Hematopoietic multipotent progenitor cell (in vitro differentiated cells): ENCODE measurements at places on chromosomes 7 and 10. TPM values are rescaled to one million over a fixed set of nuclear protein-coding genes. Genes with fewer than 3 reads are reported as not detected.

Gene SLC13A1
- total RNA-seq, result not detected

Gene TFPI2
- total RNA-seq, result 0.81 TPM

GRCh38 chr7:135971366-135971725 is 5.8 kb downstream of the MTPN start:
- no peak for DNase-seq

DNA sequence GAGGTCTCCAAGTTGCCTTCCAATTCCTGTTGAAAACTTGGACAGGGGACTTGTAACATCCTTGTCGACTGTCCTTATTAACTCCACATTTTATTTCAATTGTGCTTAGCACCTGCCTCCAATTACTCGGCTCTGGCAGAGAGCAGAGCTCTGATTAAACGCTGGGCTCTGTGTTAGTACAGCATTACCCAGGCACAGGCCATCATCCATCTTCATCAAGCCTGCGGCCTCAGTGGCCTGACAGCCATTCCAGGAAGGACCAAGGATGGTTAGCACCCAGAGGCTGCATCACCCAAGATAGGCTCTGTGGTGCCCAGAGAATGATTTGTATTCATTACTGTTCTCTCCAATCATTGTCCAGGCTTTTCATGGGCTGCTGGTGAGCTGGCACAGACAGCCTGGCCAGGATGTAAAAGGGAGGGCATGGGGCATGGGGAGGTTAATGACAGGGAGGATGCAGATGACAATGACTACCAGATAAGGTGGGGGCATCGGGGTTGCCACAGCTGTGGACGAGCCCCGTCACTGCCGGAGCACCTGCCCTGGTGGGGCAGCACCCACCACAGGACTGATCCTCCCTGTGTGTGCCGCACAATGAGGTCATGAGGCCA is 123.3 kb downstream of the PTPN20 start:
- no peak for DNase-seq

- no peak for DNase-seq
Observed at GRCh38 chr10:69366738-69367137, 50.0 kb downstream of the TACR2 start.

DNA sequence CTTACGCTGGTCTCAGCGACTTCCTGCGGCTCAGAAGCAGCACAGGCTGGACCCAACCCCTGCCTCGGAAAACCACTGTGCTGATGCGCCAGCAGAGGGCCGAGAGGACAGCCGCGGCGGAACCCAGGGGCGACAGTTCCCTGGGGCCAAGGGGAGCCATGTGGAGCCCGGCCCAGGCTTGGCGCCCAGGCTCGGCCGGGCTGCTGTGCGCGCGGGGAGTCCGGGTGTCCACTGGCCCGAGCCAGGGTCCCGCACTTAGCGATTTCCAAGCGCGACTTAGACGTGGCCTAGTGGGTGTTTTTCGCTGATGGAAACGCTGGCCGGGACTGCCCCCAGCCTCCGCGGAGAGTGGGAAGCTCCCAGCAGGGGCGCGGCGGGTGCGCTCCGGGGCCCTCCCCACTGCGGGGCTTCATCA is 18.6 kb upstream of the ZNF32 start:
- DNase-seq, result no peak

DNA sequence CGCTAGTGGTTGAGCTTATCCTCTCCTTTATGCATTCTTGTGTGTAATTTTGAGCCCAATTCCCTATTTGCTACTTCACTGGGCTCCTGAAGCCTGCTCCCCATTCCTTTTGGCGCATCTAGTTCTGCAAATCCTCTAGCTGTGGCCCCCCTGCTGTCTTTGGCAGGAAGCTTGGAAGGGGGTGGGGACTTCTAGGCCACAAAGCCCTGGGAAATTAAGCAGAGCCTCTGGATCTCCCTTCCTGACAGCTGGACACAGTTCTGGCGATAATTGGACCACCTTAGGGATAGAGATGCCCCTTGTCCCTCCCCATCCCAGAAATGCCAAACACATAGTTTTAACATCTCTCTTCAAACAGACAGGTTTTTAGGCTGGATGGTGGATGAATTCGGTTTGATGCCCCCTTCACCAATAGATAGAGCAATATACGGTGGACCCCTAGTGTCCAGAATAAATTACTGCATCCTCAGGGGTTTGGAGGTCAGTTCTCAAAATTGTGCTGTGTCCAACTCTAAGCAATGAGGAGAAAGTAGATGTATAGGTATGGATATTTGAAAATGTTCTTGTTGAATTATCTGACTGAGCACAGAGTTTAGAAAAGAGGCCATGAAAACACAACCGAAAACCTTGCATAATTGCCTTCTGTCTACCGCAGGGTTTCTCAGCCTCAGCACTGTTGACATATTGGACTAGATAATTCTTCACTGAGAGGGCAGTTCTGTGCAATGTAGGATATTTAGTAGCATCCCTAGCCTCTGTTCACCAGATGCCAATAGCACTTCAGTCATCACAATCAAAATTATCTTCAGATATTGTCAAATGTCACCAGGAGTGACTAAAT is 75.5 kb downstream of the PAPSS2 start:
- no peak for DNase-seq

DNA sequence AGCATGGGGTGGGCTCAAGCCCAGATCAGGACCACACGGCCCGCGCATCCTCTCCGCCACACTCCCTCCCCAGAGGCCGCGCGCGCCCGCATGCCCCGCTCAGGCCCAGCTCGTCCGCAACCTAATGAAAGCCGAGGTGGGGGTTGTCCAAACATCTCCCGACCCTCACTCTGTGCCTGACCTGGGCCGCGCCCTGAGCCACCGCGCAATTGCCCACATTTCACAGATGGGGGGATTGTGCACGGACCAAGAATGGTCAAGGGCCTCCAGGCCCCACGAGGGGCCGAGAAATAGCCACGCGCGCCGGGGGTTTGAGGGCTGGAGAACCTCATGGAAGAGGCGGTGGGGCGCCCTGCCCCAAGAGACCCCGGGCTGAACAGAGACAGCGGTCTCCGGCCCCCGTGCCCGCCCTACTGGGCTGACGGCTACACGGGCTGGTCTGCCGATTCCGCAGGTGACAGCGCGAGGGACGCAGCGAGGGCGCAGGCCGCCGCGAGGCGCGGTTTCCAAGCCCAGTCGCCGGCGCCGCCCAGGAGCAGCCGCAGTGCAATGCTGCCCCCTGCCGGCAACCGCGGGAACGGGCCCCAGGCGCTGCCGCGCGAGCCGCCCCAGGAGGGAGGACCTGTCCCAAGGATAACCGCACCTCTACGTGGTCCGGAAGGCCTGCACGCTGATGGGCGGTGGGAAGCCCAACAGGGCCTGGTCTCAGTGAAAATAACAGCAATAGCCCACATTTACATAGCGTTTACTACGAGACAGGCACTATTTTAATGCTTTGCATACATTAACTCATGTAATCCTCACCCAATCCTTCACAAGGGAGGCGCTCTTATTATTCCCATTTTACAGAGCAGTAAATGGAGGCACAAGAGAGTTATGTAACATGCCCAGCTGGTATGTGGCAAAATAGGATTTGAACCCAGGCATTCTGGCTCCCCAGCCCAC is 10.5 kb upstream of the GRID1 start:
- peak; percentile 67 for DNase-seq

DNA sequence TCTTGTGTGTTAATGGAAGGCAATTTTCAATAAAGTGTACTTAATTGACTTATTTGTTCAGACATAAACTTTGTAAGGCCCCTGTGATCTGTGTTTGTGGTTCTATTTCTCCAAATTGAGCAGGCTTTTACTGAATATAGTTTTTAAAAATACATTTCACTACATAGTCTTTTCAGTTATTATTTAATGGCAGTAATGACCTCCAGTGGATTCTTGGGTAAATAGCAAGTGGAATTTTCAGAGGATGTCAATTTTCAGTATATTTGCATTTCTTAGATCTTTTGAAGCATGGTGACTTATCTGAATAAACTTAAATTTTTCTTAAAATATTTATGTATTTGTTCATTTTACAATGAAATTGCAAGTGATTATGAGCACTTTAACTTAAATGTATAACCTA is 203.1 kb upstream of the PCLO start:
- DNase-seq, result no peak

Gene TMED4
- 133 TPM for total RNA-seq

DNA sequence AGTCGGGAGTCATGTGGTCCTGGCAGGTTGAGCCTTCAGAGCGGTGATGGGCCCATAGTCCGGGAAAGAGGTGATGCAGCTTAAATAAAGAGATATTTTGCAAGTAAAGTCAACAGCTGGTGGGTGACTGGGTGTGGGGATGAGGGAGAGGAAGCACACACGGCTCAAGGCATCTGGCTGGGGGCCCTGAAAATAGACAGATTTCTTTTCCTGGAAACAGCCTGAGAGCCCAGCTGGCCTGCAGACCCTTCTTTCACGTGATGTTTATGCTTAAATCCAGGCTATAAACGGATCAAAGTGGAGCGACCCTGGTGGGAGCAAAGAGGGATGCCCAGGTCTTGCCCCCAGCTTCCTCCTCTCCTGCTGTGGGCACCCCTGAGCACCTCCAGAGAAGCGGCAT is 149.1 kb downstream of the TEX36 start:
- no peak for DNase-seq

Gene GPC2
- 6.2 TPM for total RNA-seq

Gene ZNF789
- total RNA-seq, result 10.0 TPM

GRCh38 chr10:113520690-113521474 is 32.0 kb upstream of the HABP2 start:
- no peak for DNase-seq

DNA sequence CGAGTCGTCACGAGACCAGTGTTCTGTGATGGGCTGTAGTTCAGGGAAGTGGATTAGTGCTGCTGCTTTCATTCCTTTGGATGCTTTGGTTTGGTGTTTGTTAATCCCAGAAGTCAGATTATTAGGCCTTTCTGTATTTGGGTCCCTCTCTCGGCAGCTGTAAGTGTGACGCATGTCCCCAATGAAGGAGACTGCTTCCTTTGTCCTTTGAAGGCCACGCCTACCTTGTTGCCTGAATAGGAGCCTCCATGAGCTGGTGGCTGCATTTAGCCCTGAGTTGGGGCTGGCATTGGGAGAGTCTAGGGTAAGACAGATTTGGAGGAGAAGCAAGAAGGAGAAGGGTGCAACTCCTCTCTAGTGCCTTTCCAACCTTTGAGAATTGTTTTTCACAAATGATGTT is 34.5 kb downstream of the DOCK1 start:
- DNase-seq, result no peak

Gene AGAP9
- total RNA-seq, result 9.2 TPM

GRCh38 chr10:80410122-80410521 is 1.8 kb downstream of the PRXL2A start:
- DNase-seq, result no peak

Gene CRHR2
- total RNA-seq, result not detected

DNA sequence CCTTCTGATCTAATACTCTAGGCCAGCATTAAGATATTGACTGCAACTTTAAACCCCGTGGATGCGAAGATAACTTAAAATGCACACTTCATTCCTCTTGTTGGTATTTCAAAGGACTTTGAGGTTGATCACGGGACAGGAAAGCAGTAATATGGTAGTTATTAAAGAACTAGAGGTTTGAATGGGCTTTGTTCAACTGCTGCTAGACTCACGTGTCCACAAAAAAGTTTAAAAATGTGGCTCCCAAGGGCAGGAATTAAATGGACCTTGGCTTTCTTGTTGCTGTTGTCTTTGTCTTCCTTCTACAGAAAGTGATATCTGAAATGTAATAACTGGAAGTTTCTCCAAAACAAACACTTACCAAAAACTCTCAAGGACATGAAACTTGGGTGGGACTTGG is 186.3 kb downstream of the XPNPEP1 start:
- DNase-seq, result no peak

Gene SORBS1
- total RNA-seq, result 3.5 TPM

Gene MRPL32
- 15.6 TPM for total RNA-seq

DNA sequence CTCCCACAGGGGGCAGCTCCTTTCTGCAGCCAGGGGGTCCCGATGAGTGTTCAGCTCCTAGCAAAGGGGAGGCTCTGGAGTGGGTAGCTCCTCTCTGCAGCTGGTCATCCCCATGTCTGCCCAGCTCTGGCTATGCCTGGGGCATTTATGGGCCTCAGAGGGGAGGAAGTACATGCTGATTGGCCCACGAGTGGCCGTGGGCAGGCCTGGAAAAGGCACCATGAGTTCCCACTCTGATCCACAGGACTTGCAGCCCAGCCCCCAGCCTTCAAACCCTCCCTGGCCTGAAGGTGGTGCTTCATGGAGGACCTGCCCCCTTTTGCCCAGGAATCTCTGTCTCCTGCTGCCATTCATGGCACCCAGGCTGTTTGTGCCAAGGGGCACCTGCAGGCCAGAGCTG is 268.8 kb downstream of the DNAJB6 start:
- DNase-seq, result no peak

Gene ZNF273
- 6.2 TPM for total RNA-seq

- DNase-seq, result no peak
Observed at GRCh38 chr10:113108194-113108835, 158.3 kb downstream of the TCF7L2 start.

DNA sequence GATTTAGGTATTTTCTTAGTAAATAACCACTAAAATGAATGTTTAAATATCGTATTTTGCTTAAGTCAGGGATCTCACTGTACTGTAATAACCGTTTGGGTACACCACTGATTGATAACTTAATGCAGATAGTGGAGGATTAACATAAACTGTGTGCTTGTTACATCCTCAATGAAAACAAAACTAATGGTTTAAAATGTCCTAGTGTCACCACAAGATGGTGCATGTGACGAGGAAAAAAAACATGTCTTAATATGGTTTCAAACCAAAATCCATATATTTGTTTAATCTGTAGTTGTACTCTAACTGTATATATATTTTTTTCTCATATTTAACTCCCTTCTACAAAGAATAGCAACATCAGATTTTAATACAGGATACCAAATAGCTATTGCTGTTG is 19.2 kb downstream of the ARMC10 start:
- no peak for DNase-seq

Gene KBTBD2
- 45.8 TPM for total RNA-seq

DNA sequence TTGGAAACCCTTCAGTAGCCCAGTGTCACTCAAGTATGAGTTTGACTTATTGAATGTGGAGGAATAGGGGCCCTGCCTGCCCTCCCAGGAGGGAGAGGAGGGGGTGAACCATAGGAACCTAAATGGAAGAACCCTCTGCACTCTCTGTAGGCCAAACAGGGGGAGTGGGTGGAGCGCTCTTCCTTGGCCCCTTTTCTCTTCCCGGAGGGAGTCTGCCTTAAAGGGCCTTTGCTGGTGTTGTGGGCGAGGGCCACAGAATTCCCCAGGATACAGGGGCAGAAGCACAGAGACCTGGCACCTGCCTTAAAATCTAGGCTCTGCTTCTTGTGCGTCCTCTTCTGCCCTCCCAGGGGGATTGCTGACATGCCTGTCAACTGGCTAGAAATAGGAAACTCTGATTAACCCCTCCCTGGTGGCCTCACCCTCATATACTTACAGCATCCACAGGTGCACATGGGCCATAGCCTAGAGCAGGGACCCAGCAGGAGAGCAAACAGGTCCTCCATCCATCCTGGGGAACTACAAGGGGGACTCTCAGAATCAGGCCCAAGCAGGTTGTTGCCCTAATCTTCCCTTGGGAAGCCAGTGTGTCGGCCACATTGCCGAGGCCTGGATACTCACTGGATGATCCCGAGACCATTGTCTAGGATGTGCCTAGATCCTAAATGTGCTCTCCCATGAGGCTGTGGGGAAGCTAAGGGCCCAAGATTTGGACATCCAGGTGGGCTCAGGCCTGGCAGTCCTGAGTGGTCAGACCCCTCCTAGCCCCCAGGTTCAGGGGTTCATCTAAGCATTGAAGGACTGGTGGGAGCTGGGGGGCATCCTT is 3.4 kb downstream of the TRIM8 start:
- no peak for DNase-seq

GRCh38 chr10:61613665-61614064 is 49.1 kb upstream of the CABCOCO1 start:
- DNase-seq, result no peak

Gene FAM25C
- not detected for total RNA-seq
